ENCODE measurements at places on chromosomes 5 and 9.

GRCh38 chr5:75951716-75952115 is 131.5 kb upstream of the SV2C start:
- no peak for DNase-seq

DNA sequence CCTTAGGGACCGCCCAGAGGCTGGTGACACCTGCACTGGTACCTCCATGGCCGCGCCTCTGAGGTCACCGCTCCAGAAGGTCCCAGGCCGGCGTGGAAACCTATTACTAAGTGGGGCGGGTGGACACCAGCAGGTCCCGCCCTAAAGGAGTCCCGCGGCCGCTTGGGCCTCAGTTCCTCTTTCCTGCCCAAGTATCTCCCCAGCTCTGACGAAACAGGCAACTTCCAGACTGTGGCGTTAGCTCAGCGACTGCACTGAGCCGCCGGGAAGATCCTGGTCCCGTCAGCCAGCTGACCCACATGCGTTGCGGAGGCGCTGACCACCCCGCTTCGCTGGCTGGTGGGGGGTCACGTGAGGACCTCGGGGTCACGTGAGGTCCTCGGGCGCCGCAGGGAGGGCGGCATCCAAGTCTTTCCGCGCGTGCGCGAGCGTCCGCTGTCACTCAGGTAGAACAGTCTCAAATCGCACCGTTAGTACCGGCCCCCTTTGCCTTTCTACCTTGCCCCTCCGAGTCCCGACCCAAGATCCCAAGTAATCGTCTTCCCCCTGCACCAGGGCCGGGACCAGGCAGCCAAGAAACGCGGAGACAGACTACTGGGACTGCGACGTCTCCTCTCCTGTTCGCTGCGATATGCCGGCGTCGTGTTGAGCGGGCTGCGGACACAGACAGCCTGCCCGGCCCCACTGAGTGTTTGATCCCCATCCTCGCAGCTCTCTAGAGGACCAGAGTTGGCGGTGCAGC is 53.7 kb upstream of the KDM4C start:
- peak; percentile 31 for DNase-seq

DNA sequence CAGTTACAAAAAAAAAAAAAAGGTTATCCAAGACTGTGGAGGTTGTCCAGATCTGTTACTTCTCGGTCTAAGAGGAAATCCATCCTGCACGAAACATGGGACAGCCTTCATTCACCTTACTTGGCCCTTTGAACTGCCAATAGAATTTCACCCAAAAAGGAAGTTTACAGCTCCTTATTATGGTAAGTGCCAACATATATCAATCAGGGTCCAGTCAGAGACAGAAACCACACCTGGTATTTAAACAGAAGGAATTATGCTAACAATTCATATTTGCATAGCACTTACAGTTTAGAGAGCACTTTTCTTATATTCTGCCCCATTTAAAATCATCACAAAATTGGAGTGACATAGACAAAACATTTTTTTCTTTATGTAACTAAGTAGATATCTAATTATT is 93.6 kb upstream of the PTPN3 start:
- no peak for DNase-seq

- no peak for DNase-seq
These were observed 36.1 kb downstream of the STRBP start for GRCh38 chr9:123232332-123232731.

GRCh38 chr5:138981131-138981530 is 106.0 kb upstream of the LRRTM2 start:
- DNase-seq: no peak

DNA sequence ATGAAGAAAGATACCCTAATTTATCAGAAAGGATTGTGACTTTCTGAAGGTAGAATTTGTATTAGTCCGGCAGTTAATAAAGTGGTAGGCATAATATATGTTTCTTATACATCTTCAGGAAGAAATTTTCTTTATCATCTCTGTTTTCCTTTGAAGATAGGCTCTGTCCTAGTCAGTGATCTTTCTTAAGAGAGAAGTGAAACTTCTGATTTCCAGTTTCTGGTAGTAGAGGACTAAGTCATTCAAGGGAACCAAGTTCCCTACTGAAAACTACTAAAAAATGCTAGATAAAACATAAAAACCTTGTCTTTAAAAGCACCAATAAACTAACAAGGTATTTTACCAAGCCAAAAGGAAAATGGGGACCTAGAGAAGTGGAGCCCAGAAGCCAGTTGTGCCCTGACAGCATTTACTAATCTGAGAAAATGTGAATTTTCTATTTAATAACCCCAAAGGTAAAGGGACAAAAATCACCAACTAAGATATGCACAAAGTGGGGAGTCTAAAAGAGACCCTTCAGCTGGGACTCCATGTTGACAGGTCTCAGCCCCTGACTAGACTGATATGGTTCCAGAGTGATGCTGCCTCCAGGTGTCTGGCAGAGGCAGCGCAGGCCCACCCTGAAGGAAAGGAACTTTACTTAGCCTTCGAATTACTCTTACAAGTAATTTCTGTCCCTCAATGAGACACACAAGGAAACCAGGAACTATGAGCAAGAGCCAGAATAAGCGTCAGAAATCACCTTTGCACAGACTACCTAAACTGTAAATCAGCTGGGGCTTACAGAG is 72.7 kb downstream of the FAM78A start:
- no peak for DNase-seq

GRCh38 chr9:92299116-92299515 is 5.6 kb upstream of the IARS1 start:
- DNase-seq: no peak

DNA sequence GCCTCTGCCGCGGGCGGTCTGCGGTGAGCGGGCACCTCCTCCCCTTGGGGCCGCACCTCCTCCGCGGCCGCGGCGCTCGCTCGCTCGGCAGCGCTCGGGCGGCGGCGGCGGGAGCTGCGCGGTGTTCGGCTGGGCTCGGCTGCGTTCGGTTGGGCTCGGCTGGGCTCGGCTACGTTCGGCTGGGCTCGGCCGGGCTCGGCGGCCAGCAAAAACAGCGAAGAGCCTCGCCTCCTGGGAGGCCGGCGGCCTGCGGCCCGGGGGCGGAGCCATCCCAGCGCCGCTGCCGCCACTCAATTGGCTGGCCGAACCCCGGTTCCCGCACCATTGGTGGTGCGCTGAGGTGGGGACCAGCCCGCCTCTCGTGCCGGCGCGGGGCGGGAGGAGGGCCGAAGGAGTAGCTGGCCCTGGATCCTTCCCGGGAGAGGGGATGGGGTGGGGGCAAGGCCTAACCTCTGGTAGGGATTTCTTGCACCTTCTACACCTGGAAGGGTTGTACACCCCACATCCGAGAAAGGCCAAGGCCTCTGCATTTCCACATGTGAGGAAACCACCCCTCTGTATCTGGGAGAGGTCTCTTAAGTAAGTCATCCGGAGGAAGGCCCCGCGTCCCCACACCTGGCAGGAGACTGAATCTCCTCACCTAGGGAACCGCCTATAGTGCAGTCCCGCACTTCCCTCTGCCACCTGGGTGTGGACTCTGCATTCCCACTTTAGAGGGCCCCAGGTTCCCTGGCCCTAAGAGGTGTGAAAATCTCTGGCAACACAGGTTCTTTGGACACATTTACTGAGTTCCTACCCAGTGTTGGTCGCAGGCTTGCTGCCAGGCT is at the start of gene ENHO:
Gene ENHO (minus strand): TSS at position 20 of the 827 bp plus-strand sequence. CDS start 1,295 bp downstream, outside the sequence.
- DNase-seq: peak; percentile 78

DNA sequence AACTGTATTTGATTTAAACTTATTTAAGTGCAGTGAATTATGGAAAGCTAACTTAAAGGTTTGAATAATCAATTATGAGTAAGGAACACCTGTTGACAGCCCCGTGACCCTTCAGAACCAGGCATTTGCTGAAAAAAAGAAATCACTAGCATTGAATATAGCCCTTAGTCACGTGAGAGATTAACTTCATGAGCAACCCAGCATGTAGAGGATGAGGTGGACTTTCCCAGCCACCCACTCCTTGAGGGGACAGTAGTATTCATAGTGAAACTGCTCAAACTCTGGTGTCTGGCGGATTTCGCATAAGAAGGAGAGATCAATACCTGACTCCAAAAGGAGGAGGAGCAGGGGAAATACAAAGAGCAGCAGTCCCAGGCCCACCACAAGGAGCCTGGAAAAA is 184.8 kb upstream of the RASEF start:
- DNase-seq: no peak

DNA sequence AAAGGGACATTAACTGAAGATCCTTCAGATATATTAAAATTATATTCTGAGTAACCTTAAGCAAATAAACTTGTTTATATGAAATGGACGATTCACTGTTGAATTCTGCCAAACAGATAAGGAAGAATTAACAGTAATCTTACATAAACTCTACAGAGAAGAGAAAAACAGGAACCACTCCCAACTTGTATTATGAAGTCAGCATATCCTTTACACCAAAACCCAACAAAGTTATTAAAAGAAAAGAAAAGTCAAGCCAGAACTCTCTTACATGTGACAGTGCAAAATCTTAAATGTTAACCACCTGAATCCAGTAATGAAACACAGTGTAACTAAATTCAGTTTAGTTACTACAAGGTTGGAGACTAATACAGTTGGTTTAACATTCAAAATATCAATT is 185.8 kb downstream of the DEPDC1B start:
- no peak for DNase-seq

GRCh38 chr5:135609981-135610380 is 31.2 kb upstream of the CXCL14 start:
- no peak for DNase-seq

GRCh38 chr9:89563571-89564345 is 41.1 kb upstream of the GADD45G start:
- DNase-seq: no peak

DNA sequence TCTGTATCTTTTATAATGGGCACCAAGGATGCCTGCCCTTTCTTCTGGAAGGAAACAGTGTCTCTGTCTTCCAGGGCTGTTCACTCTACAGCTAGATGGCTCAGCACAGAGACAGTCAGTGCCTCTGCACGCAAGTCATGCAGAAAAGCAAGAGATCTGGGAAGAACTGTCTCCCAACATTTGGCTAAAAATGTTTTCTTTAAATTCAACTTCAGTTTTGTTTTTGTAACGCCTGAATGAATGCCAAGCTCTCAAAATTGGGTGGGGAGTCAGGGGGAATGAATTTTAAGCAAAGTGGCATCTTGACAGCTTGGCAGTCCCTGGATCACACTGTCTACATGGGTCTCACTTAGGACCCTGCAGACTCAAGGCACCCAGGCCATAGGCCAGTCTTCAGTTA is 12.6 kb downstream of the OLFML2A start:
- no peak for DNase-seq

- DNase-seq: no peak
These were observed 133.4 kb downstream of the DAB2IP start for GRCh38 chr9:121784731-121785411.

GRCh38 chr5:154311362-154311761 is 120.8 kb downstream of the GALNT10 start:
- no peak for DNase-seq

DNA sequence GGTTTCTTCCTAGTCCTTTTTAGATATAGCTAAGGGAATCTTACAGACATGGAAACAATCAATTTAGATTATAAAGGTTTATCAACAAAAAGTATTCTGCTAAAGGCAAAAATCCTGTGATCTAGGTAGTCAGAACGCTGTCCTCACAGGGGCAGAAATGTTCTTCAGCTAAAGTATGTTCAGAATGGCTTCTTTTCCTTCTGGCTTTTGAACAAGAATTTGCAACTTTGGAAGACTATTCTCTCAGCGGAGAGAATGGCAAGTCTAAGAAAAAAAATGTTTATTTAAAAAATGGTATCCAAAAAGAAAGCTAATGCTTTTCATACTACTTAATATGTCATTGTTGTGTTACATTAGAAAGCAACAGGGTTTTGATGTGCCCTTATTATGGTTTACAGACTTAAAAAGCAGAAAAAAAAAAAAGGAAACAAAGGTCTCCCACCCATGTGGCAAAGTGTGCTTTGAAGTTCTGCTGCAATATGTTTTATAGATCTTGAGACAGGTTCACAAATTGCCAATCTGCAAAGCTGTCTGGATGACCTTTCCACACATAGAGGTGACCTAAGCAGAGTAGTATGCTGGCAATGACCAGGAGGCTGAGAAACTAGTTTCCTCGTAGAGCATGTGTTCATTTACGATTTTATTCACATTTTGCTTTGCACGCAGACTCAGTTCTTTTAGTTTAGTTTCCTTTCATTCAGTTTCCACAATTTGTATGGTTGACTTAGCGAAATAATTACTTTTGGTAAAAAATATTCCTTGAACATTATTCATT is 45.1 kb upstream of the PJA2 start:
- no peak for DNase-seq

DNA sequence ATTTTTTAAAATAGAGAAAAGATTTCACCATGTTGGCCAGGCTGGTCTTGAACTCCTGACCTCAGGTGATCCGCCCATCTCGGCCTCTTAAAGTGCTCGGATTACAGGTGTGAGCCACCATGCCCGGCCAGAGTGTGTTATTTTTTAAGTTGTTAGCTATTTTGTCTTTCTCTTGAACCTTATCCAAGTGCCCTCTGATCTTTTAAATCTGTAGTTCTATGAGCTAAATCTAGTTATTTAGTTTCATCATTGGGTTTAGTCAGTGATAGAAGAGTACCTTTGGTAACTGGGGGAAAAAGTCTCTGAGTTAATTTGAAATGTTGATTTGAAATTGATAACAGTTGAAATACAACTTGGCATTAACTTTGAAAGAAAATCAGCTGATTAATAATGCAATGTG is 88.3 kb downstream of the NNT start:
- DNase-seq: no peak

DNA sequence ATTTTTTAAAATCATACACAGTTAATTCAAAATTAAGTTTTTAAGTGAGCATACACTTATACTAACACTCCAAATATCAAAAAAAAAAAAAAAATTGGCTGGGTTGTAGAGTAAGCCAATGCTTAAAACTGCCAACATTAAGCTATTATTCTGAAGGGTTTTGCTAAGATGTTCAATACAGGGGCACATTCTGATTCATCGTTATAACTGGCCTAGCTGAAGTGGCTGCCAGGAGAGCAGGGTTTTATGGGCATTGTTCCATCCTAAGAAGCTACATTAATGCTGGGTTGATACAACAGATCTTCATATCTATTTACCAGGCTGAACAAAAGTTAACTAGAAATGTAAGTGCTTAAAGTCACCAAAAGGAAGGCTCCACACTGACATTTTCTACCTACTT is 13.4 kb downstream of the ELAVL2 start:
- no peak for DNase-seq

GRCh38 chr5:79612667-79613198 is 492 bp downstream of the TENT2 start:
- peak; percentile 6 for DNase-seq

DNA sequence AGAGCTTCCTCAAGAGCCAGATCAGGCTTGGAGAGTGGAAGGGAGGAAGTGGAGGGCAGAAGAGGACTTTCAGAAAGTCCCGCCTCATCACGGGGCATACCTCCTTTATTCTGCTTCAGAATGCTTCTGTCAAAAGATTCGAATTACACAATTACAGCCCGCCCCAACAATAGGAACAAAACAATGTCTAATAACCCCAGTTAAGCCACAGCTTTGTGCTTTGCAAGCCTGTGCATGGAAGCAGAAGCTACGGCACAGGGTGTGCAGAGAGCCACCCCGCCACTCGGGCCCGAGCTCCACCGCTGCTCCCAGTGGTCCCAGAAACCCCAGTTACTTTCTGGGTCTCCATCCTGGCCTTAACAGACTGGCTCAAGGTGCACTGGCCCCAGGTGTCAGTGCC is 23.5 kb downstream of the HNRNPH1 start:
- DNase-seq: no peak

GRCh38 chr9:86322973-86323644 is 31.1 kb downstream of the TUT7 start:
- no peak for DNase-seq

- no peak for DNase-seq
These were observed 37.3 kb downstream of the DMGDH start for GRCh38 chr5:79032031-79032695.

Measured in left renal pelvis (tissue), 4 donors.